ENCODE measurements at places on chromosomes 12 and 14.

- no peak for DNase-seq
Observed at GRCh38 chr12:80373666-80374065, 70.4 kb upstream of the PTPRQ start.

DNA sequence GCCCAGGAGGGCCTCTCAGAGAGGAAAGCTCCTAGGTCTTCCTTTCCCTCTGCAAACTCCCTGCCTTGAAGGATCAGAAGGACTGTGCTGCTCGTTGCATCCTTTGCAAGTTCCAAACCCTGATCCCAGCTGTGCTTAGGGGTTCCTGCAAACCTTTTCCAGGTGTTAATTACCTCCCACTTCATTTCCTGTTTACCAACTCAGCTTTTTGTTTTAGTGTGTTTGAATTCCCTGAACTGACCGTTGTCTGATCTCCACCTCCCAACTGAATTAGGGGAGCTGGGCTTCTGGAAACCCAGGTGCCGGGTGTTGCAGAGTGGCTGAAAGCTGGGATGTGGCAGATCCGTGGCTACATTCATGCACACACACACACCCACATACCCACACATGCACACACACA lies 20.6 kb upstream of the BDKRB1 start:
- no peak for DNase-seq

- DNase-seq = no peak
Observed at GRCh38 chr12:77800501-77800900, 30.2 kb upstream of the NAV3 start.

DNA sequence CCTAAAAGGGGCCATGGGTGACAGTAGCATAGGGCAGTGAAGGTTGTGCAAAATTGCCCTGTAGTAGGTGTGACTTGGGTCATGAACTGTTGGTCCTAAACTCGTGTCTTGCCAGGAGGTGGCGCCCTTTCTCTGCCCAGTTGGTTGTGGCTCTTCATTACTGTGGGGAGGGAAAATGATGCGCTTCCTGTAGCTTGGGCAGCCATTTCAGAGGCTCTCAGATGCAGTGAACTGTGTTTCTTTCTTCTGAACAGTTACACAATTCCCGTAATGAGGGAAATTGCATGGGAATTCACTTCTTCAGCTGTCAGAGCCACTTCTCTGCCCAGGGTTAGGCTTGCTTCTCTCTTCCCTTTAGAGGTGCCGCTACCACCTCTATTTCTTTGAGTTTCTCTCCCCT lies 148.1 kb upstream of the NRXN3 start:
- peak; percentile 79 for DNase-seq

GRCh38 chr12:92123780-92124688 lies 21.6 kb downstream of the BTG1 start:
- no peak for DNase-seq

- DNase-seq = no peak
Observed at GRCh38 chr12:99121546-99121945, 476.5 kb downstream of the APAF1 start.

- no peak for DNase-seq
Observed at GRCh38 chr12:28578361-28578760, 388.1 kb downstream of the CCDC91 start.

- no peak for DNase-seq
Observed at GRCh38 chr12:73947326-73948026, 590.2 kb upstream of the ATXN7L3B start.

DNA sequence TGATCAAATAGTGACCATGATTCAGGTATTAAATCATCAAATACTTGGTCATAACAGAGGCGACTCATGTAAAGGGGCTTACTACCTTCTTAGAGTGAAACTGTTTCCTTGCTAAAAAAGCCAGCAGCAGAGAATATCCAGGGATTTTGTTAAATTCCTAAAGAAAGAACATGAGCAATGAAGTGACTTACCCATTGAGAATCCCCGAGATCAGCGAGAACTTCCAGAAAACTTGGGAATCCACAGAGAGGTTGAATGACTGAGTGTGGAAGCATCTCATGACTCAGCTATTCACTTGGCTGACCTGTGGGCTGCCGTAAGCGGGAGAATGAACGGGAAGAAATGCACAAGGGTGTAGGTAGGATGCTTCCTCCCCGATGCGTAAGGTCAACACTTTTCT lies 85.3 kb upstream of the KCNA1 start:
- DNase-seq = no peak

DNA sequence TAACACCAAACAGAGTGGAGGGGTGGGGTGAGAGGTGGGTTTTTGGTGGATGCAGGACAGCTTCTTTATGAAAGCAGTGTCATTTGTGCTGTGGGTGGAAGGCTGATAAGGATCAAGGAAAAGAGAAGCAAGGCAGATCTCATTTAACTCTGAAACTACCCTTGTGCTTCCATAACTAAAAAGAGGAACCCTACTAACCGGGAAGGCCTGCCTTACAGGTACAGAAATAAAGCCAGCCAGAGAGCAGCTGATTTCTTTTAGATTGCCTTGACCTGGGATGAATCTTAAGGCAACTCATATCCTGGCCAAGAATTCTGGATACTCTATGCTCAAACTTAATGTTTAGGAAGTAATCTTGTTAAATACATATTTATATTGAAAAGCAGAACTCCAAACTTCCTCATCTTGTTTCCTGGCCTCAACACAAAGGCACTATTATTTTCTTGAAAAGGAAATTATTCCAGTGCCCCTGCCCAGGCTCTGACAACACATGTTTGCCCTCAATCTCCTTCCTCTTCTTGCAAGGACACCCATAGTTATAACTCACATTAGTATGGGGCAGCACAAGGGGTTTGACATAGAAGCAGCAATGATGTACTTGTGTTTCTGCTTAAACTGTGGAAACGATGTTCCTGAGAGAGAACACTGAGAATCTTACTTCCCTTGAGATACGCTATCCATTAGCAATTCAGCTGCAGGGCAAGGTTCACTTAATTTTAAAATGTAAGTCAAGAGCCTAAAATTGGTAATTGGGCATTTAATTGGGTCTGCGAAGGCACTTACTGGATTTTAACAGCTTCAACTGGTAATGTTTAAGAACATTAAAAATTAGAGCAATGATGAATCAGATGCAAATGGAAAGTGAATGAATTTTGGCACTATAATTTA lies 173.7 kb downstream of the STXBP6 start:
- no peak for DNase-seq

- no peak for DNase-seq
Observed at GRCh38 chr12:80183939-80184338, 84.6 kb downstream of the OTOGL start.

DNA sequence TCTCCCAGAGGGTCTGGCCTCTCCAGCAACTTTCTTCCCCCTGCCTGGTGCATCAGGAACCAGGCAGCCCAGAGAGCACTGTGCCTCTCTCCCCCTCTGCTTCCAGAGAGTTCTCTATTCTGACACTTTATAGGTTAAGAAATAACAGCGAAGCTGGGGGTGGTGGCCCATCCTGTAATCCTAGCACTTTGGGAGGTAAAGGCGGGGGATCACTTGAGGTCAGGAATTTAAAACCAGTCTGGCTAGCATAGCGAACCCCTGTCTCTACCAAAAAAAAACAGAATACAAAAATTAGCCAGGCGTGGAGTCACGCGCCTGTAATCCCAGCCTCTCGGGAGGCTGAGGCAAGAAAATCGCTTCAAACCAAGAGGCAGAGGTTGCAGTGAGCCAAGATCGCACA lies 58.3 kb downstream of the ESRRB start:
- DNase-seq = no peak

GRCh38 chr12:18402872-18403611 lies 141.7 kb downstream of the PIK3C2G start:
- DNase-seq = no peak

DNA sequence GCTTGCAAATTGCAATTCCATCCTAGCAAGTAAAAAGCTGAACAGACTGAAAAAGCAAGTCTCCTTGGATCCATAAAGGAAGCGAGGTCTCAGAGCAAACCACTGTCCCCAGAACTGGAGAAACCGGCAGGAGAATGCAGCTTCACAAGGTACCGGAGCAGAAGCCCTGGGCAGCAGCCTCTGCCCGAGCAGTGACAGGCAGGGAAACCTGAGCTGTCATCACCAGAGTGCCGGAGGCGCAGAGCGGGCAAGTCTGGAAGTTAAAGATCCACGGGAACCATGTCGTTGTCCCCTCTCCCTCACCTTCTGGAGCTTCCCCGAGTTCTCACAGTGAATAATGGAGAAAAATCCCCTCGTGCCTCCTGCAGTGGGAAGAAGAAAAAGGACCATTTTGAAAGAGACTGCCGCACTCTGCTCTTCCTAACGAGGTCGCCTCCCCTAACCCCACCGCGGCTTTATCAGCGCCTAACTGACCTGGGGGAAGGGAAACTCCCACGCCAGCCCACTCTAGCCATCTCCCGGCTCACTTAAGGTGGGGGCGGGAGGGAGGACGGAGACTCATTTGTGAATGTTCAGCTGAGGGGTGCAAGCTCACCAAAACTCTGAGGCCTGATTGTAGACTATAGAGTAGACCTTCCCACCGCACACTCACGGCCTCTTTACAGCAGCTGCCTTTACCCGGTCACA lies 27.8 kb downstream of the FBXL14 start:
- peak; percentile 47 for DNase-seq

- no peak for DNase-seq
Observed at GRCh38 chr12:7032990-7033389, 14.7 kb upstream of the LPCAT3 start.

DNA sequence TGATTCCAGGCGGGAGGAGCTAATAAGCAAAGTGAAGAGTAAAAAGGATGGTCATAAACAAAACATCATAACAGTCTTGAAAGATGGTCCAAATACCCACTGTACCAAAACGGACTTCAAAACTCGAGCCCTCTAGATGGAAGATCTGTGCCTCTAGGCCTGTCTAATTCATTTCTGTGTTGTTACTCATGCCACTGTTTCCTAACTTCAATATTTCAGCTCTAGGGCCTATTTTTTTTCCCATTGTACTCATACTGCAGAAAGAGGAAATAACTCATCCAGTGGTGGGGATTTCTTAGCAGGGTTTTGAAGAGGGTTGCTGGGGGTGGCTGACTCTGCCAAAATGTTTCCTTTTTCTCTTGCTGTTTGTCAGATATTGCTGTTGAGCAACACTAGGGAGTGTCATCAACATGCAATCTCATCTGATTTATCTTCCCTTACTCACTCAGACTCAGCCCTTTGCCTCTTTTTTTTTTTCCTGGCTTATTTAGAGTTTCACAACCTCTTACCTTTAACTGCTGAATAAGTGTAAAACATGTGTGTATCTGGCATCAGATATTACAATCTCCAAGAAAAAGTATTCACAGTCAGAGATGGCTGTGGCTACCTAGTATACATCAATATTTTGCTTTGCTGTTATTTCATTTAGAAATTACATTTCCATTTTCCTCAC lies 189.6 kb downstream of the DUSP6 start:
- no peak for DNase-seq

- peak; percentile 4 for DNase-seq
Observed at GRCh38 chr12:14394317-14395073, 29.0 kb downstream of the ATF7IP start.

GRCh38 chr12:94925206-94925605 lies 78.3 kb downstream of the NDUFA12 start:
- DNase-seq = no peak

- DNase-seq = no peak
Observed at GRCh38 chr12:78088391-78088832, 257.7 kb downstream of the NAV3 start.

DNA sequence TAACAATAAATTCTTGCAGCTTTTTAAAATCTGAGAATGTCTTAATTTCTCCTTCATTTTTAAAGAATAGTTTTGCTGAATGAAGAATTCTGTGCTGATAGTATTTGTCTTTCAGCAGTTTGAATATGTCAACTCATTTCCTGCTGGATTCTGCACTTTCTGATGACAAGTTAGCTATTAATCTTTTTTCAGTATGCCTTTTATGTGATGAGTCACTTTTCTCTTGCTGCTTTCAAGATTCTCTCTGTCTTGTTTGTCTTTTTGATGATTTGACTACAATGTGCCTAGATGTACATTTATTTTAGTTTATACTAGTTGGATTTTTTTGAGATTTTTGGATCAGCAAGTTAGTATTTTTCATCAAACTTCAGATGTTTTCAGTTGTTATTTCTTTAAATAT lies 87.9 kb upstream of the AVPR1A start:
- no peak for DNase-seq

DNA sequence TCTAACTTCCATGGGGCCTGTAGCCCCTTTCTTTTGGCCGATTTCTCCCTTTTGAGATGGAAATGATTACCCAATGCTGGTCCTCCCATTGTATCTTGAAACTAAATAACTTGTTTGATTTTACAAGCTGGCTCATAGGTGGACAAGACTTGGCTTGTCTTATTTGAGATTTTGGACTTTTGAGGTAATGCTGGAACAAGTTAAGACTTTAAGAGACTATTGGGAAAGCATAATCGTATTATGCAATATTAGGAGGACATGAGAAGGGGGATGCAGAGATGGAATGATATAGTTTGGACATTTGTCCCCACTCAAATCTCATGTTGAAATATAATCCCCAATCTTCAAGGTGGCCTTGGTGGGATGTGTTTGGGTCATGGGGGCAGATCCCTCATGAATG lies 49.2 kb upstream of the LYZ start:
- no peak for DNase-seq

GRCh38 chr12:21475552-21475951 lies 25.9 kb downstream of the RECQL start:
- no peak for DNase-seq

GRCh38 chr14:85856430-85856829 lies 326.5 kb downstream of the FLRT2 start:
- no peak for DNase-seq

- no peak for DNase-seq
Observed at GRCh38 chr12:49364989-49365388, 2.3 kb upstream of the SPATS2 start.

DNA sequence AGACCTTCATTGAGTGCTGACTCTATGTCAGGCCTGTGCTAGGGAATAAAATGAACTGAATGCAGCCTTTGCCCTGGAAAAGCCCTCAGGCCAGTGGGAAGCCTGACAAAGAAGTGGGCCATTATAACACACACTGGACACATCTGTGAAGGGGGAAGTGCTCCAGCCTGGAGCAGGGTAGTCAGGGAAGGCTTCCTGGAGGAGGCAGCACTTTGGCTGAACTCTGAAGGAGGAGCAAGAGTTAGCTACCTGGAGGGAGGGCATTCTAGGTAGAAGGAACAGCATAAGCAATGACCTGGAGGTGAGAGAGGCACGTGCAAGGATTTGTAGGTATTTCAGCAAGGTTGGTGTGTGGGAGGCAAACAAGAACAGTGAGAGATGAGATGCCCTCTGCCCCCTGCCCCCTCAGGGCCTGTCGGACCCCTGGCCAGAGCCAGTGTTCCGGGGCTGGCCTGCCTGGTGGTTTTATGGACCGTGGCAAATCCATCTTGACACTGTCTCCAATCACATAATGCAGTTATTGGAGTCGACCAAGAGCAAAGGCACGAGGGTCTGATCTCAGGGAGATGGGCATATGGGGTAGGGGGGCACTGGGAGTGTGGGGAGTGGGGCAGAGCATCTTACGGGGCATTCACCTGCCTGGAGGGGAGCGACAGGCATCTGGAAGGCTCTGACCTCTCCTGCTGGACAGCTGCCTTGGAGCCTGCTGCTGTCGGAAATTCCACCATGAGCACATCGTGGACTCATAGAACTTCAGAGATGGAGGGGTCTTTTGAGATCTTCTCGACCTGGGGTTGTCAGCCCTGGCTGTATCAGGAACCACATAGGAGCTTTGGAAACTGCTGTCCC lies 2.7 kb upstream of the FAM222A start:
- DNase-seq = no peak

GRCh38 chr12:116280595-116281290 lies 3.2 kb upstream of the MED13L start:
- DNase-seq = no peak

Measured in nephron progenitor cell (in vitro differentiated cells).